ENCODE measurements at places on chromosomes 11 and 22.

DNA sequence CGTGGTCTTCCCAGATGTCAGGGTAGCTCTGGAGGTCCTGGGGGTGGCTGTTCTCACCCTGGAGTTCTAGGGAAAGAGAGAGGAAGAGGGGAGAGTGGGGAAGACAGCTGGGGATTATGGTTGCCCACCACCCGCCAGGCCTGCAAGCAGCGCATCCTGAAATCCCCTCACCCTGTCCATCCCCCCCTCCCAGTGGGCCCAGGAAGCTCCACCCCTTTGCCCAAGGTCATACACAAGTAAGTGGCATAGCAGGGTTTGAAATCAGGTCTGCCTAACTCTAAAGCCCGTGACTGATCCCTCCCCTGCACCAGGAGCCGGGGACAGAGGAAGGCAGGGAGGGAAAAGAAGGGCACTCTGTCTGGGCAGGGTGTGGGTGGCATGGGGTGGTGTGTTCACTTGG lies 105.3 kb downstream of the NECTIN1 start:
- DNase-seq: no peak

DNA sequence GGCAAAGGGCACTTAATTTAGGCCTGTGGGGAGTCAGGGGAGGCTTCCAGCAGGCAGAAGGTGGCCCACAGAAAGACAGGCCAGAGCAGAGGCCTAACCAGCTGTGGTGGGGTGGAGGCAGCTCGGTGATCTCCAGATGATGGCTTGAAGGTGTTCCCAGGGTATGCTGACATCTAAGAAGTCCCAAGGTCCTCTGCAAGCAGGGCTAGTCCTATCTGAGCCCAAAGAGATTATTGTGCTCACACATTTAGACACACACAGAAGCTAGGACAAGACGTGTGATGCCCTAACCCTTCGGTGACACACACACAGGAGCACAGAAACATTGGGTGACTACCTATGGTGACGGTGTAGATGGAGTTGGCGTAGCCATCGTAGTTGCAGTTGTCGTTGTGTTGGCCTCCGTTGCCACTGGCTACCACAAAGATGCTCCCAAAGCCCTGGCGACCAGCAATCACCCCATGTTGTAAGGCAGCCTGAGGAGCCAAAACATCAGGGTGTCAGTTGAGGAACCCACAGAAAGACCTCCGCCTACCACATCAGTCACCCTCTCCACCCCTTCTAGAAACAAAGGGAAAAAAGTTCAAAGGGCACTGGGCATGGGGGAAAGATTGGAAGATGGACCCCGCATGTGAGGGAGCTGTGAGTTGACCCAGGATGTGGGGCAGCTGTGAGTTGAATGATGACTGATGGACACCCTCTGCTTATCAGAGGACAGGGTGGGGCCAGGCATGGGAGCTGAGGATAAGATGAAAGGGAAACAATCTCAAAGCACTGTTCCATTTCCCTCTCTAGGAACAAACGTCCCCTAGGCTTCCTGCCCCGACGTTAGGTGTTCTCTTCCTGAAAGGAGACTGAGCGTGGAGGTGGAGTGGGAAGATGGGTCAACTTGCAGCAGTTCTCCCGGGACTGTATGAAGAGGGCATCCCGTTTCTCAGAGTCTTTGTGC lies 7.9 kb downstream of the PCSK7 start:
- DNase-seq: no peak

- DNase-seq: no peak
These were observed 7.8 kb upstream of the KDM2A start for GRCh38 chr11:67111261-67111660.

DNA sequence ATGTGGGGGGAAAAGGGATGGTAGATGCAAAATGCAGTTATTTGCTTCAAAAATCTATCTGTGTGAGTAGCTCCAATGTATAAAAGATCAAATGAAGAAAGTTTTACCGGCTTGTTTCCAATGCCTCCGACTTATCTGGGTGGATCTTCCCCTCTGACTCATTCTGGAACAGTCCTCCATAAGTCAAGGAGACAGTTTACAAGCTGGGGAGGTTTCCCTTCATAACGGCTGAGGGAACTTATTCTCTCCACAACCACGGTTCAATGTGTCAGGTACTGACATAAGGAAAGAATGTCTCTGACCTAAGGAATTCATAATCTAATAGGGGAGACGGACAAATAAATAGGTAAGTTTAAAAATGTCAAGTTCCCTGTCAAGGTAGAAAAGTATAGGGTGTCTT lies 49.7 kb upstream of the BIRC3 start:
- no peak for DNase-seq

DNA sequence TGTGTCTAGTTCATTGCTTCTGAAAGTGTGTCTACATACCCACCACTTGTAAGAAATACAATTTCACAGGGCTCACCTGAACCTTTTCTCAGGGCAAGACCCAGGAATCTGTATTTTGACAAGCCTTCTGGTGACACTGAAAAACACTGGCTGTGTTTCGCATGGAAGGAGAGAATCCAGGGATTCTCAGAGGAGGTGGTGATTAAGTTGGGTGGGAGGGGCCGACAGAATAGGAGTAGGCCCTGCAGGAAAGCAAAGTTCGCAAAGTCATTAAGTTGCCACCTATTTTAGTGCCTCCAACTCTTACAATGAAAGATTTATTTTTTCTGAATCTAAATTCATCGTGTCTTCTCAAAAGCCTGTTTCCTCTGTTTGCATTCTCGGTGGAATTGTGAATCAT lies 186.8 kb downstream of the FAT3 start:
- DNase-seq: no peak

DNA sequence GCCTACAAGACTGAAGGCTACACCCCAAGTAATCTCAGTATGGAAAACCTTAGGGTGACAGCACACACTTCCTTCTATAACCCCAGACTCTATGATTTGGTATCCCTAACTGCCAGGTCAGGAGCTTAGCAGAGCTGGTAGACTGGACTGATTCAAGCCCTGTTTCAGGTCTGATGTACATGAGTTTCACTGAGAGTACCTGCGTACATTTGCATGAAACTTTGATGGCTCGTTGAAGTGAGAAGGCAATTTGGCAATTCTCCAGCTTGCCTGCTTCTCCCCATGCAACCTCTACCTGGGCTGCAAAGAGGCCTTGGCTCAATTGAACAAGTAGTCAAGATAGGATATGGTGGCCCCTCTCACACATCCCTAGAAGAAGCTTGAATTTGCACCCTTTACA lies 10.2 kb downstream of the FIBIN start:
- DNase-seq: no peak

DNA sequence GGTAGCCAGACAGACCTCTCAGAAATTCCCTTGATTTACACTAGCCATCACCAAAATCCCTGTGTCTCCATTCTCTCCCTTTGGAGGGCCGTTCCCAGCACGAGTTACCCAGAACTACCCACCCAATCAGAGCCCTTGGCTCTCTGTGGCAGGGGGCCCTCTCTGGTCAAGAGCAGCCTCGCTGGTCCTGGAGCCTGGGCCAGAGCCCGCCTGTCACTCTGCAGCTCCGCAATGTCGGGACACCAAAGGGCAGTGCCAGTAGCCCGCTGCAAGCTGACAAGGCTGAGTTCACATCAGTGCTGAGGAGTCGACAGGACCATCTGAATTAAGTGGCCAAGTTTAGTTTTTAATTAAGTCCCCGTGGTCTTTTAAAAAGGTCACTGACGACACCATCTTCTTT lies 241.6 kb downstream of the ST3GAL4 start:
- DNase-seq: no peak

GRCh38 chr22:21768435-21768834 lies 32.8 kb upstream of the YPEL1 start:
- DNase-seq: no peak

GRCh38 chr22:35811670-35812069 lies 94.0 kb downstream of the APOL5 start:
- no peak for DNase-seq

DNA sequence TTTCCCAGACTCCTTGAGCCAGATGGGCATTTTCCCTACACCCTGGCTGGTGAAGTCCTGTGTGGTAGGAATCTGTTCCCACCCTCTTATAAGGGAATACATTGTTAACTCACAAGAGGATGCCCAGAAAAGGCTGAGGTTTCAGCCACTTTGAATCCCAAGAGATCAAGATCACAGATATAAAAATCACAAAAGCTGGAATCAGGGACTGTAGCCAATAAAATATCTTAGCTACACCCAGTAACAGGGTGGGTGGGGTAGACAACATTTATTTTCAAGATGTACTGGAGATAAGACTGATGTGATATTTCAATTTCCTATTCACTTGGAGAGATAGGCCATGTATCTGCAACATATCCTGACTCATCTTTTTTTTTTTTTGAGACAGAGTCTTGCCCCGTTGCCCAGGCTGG lies 50.3 kb downstream of the COPB1 start:
- DNase-seq: no peak

GRCh38 chr11:8650401-8650990 lies 32.0 kb downstream of the TRIM66 start:
- no peak for DNase-seq

DNA sequence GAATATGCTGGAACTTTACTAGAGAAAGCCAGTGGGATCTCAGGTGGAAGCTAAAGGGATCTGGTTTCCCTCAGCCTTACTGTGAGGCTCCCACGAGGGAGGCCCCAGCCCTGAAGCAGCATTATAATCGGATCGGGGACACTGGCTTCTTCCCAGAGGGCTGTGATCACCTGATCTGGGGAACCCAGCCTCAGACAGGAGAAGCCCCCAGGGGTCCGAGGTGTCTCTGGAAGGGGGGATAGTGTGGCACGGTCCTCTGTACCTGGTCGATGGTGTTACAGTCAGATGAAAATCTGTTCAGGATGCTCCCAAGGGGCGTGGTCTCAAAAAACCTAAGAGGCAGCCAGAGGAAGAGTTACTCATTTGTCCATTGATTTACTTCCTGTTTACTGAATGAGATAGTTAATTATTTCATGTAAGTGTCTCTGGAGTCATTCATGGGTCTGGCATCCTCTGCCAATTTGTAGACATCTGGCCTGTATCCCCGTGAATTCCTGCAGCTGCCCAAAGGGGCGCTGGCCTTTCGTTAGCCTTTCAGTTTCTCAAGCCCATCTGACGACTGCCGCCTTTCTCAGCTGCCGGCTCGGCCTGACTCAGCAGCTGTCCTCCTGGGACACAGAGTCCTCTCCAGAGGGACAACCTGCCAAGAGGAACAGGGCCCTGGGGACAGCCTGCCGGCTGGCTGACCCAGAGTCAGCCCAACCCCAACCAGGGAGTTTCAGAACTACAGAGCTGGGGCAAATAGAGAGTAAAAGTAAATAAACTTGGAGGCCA lies 17.0 kb upstream of the KCNJ11 start:
- no peak for DNase-seq

GRCh38 chr22:21690401-21690801 lies 24.6 kb downstream of the PPIL2 start:
- no peak for DNase-seq

GRCh38 chr11:86765878-86766277 lies 34.5 kb upstream of the PRSS23 start:
- no peak for DNase-seq

GRCh38 chr11:120909676-120910416 lies 114.1 kb upstream of the TBCEL start:
- DNase-seq: no peak

DNA sequence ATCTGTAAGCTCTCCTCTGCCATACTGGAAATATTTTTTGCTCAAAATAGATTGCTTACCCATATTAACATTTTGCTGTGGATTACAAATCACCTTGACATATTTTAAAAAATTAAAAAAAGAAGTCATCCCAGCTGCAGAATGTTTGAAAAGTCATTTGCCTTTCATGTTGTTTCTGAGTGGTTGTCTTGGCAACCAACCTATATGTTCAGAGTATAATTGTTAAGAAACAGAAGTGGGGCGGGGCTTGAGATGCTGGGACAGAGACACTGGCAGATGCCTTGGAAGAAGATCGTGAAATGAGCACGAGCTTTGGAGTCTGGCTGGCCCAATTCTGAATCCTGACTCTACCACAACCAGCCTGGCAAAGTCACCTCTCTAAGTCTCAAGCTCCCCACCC lies 348.2 kb downstream of the LARGE1 start:
- DNase-seq: no peak

DNA sequence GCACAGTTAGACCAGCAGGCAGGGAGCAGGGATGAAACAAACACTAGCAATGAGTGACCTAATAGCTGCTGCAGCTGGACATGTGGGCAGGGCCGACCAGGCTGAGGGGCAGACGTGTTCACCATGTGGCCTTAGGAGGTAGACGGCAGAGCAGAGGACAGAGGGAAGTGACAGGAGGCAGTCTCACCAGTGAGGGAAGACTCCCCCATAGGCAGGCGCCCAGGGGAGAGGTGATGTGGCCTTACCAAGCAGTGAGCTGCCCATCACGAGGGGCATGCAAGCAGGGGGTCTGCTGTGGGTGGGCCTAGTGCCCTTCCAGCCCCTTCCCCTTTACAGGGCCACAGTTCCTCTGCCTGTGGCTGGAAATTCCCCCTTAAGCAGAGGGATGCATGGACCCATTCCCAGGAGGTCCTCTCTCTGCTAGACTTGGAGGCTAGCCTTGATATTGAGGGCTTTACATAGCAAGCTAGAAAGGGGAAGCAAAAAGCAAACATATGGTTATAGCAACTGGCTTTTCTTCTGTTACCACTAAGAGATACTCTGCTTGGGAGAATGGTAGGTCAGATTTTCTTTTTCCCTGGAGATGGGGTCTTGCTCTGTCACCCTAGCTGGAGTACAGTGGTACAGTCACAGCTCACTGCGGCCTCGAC lies 67.6 kb downstream of the MPPED1 start:
- DNase-seq: no peak

- no peak for DNase-seq
These were observed 70.1 kb downstream of the ARL14EP start for GRCh38 chr11:30393012-30393411.

- DNase-seq: no peak
These were observed 20.9 kb downstream of the LIMK2 start for GRCh38 chr22:31233001-31233400.

DNA sequence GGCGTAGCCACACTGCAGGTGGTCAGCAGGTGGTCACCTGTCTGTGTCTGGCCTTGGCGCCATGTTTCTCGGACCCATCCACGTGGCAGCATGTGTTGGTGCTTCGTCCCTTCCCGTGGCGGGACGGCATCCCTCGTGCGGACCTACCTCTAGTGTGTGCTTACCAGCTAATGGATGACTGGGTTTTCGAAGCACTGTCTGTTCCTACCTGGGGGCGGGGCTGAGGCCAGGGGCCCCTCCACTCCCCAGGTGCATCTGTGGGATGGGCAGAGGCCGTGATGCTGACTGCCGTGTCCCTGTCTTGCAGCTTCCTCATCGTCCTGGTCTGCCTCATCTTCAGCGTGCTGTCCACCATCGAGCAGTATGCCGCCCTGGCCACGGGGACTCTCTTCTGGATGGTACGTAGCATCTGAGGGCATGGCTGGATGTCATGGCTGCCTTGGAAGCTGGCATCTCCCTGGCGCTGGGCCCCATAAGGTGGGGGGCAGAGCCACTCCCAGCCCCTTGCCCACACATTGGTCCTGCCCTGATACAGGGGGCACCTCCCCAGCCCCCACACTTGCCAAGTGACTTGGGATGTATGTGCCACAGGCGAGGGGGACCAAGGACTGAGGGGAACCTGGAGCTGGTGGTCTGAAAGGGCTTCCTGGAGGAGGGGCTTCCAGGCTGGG lies 82.9 kb downstream of the KCNQ1 start:
- no peak for DNase-seq

DNA sequence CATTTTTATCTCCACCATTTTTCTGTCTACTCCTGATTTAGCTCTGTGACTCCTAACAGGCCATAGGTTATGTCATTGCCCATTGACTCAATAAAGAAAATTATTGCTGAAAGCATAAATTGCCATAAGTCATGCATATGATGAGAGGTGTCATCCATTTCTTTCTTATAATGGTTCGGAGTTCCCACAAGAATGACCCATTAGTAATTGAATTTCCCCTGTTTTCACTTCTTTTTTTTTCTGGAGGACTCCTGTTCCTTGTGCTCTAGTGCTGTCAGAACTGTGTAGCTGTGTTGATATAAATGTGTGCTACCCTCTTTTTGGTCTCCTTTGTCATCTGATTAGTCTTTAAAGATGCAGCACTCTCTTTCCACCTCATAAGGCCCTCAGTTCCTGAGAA lies 22.9 kb upstream of the CARD18 start:
- no peak for DNase-seq
